ENCODE measurements at places on chromosomes 2 and 18.

DNA sequence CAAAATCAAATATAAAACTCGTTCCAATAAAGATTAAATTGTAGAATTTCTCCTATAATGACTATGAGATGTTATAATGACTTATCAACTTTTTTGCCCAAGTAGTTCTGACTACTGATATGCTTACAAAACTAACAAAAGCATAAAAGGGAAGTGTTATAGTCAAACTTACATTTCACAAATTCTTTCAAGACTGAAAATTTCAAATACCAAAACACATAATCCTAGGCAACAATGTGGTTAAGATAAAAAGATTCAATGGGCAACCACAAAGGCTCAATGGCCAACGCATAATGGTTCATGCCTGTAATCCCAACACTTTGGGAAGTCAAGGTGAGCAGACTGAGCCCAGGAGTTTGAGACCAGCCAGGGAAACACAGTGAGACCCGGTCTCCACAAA lies 135.7 kb downstream of the USP34 start:
- DNase-seq = peak; percentile 41

DNA sequence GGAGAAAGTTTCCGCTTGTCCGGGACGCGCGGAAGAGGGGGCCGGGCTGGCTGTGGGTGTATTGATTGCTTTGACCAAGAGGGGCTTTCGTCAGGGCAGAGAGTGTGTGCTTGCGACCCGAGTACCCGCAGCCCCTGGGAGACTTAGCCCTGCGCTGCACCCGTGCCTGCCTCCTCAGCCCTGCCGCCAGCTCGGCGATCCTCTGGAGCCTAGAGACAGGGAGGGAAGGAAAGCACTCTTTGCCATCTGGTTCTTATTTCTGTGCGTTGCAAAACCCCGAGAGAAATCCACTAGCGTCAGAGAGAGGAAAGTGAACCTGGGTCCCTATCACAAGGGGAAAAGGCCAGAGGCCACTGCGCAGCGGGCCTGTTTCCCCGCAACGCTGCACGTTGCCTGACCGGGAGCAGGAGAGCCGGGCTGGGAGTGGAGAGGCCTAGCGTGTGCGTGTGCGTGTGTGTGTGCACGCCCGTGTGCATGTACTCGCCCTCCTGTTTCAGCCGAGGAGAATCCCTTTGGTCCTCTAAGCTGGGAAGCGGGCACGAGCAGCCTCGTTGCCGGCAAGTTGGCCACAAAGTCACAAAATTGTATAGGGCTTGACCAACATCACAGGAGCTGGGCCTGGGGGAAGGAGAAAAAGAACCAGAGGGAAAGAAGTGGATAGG lies 1.7 kb downstream of the SIX3 start:
- DNase-seq = no peak

- peak; percentile 79 for DNase-seq
These were observed 107.7 kb downstream of the COL6A3 start for GRCh38 chr2:237306083-237306786.

DNA sequence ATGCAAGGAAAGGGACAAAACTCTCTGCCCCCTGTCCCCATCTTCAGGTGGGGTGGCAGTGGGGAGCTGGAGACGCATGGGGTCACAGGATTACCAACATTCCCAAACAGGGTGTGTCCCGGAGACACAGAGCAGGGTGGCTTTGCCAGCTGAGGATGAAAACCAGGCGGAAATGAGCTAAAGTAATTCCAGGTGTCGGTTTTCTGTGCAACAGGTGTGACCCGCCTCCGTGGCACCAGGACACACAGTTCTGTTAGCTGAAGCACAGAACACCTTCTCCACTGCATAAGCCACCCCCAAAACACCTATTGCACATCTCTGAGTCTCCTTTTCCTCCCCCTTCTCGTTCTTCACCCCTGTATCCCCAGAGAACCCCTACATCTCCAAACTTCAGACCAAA lies 122.7 kb upstream of the GLI2 start:
- no peak for DNase-seq

DNA sequence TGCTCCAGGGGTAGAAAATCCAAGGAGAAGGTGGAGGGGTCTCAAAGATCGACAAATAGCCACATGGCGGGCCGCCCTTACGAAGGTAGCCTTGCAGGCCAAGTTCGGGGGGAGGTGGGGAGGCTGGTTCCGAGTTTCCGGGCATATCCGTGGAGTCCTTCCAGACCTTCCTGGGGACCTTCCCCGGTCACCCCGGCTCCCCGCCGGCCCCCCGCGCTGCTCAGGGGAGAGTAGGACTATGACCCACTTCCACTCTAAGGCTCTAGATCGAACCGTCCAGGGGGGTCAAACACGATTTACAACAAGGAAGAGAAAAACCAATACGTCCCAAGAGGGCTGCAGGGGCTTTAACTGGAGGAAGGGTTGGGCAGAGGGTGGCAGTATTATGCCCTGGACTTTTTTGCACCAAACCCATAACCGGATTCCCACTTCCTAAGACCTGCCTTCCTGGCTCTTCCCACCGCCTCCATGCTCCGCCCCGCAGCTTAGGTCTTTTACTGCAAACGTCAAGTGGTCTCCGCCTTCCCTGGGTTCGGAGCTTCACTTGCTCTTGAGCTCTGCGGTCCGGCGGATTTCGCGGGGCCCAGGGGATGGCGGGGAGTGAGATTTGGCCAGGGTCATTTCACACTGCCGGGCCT lies 779 bp upstream of the LYPD6 start:
- DNase-seq = peak; percentile 43

DNA sequence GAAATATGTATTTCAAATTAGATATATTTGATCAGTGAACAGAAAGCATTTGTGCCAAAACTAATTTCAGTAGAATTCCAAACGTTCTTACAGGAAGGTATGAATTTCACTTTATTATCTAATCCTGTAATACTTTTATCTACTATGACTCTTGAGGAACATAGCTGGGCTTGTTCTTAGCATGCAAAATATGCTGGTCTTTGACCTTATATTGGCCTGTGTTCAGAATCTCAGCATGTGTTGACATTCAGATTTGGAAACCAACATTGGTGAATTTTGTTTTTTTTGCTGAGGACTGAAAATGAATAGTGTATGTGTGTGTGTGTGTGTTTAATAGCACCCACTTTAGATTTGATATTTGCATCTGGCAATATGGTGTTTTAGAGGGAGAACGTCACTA lies 112.2 kb downstream of the MEIS1 start:
- peak; percentile 54 for DNase-seq

GRCh38 chr2:18588049-18588448 lies 1.3 kb downstream of the NT5C1B start:
- DNase-seq = no peak

DNA sequence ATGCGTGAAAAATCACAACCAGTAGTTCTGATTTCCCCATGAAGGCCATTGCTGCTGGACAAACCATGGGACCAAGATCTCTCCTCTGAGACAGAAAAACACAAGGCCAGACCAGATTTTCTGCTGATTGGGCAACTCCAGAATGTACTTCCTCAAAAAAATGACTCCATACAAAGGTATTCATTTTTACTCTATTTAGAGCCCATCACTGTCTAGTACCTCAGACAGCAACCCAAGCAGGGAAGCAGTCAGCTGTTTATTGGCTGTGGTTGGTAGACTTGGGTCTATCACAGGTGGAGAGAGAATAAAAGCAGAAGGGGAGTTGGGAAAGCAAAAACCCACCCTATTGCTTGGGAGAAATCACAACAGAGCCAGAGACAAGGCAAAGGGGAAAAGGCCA lies 219.9 kb downstream of the PIK3C3 start:
- peak; percentile 34 for DNase-seq

GRCh38 chr2:36360834-36361233 lies 5.3 kb downstream of the CRIM1 start:
- no peak for DNase-seq

- DNase-seq = no peak
These were observed 25.4 kb downstream of the SH3BP4 start for GRCh38 chr2:234977228-234977679.

DNA sequence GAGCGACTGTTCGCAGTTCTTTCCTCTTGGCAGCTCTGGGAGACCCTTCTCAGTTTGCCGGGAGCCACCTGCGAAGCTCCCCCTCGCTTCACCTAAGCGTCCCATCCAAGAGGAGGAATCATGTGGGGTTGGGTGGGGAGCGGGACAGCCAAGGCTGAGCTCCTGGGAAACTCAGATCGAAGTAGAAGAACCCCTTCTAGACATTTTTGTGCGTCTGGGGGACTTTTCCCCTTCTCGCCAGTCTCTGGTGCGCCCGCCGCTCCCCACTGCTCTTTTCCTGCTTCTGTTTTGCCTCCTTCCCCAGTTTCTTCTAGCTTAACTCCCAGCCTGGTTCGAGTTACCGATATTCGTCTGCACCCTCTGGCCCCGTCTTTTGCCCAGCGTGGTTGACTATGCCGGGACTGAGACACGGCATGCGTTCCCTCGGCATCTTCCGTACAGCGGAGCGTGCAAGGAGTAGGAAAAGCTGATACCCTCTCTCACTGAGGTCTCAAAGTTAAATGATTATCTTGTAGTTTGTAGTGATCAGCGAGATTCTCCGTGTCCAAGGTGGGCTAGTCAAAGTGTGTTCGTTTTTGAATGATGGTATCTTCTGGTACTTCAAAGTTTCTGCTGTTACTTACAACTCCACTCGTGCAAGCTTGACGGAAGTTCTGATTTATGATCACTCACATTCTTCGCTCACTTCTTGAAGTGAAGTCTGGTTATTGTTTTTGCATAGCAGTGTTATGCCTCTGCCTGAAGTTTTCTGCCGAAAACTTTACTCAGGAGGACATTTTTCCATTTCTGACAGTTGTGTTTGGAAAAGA lies 664 bp downstream of the CAMKMT start:
- peak; percentile 51 for DNase-seq

DNA sequence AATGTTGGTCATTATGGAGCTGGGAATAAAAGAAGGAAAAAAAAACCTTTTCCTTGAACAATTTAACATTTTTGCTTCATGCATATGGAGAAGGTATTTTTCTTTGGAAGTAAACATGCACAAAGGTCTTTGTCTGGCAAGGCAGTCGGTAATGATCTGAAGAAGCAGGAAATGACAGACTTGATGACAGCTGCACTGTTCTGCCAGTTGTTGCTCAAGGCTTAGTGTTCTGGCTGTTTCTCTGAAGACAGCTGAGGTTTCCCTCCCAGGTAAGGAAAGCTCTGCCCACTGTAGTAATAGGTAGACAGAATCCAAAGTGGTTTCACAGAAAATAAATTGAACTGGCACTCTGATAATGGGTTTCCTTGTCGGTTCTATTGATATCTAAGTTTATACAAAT lies 308.4 kb upstream of the GCFC2 start:
- DNase-seq = no peak

- DNase-seq = no peak
These were observed 4.1 kb upstream of the RMP24 start for GRCh38 chr18:35968278-35968880.

GRCh38 chr2:40348038-40348437 lies 103.9 kb downstream of the SLC8A1 start:
- no peak for DNase-seq

DNA sequence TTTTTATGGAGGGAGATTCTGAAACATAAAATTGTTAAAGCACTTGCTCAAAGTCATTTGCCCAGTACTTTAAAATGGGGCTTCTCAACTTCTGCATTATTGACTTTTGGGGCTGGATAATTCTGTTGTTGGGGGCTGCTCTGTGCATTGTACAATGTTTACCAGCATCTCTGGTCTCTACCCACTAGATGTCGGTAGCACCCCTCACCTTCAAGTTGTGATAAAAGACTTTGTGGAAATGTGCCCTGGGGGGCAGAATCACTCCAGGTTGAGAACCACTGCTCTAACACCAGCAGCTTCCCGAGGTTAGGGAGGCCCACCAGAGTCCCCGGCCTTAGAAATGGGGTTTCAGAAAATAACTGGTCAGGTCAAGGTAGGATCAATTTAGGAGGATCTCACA lies 26.8 kb upstream of the CUL3 start:
- DNase-seq = no peak

- DNase-seq = no peak
These were observed 122.1 kb downstream of the SH3BP4 start for GRCh38 chr2:235073868-235074413.

- DNase-seq = no peak
These were observed 216.9 kb downstream of the NYAP2 start for GRCh38 chr2:225616372-225616771.

DNA sequence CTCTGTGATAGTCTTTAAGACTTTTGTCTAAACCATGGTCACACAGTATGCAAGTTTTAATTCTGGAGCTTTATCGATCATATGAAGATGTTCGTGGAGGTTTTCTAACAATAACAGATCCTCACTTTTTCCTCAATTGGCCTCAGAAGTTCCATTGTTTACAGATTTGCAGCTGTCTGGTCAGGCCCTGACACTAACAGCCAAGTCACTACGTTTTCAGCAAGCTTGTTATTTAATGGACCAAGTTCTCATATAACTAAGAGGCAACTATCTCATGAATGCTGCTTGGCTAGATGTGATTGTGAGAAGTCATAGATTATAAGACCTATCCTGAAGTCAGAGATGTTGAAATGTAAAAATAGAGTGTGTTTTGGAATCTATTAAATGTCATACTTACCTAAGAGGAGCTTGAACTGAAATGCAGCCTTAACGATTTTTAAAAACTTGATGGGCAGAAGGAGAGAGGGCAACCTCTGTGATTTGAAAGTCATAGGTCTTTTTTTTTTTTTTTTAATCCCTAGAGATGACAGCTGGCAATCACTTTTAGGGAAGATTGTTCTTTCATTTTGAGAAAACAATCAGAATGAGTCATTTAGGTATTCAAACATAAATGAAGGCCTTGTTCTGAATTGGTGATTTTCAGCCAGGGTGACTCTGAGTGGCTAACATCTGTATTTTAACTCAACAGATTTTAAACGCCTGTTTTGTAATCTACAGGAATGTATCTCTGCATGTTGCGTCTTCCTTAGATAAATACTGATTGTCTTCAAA lies 48.4 kb upstream of the NEMP2 start:
- peak; percentile 14 for DNase-seq

Data from iris pigment epithelial cell (primary cell).